Left renal cortex interstitium (tissue), 4 donors: ENCODE measurements at places on chromosomes 5 and 9. TPM values are rescaled to one million over a fixed set of nuclear protein-coding genes. Genes with fewer than 3 reads are reported as not detected.

DNA sequence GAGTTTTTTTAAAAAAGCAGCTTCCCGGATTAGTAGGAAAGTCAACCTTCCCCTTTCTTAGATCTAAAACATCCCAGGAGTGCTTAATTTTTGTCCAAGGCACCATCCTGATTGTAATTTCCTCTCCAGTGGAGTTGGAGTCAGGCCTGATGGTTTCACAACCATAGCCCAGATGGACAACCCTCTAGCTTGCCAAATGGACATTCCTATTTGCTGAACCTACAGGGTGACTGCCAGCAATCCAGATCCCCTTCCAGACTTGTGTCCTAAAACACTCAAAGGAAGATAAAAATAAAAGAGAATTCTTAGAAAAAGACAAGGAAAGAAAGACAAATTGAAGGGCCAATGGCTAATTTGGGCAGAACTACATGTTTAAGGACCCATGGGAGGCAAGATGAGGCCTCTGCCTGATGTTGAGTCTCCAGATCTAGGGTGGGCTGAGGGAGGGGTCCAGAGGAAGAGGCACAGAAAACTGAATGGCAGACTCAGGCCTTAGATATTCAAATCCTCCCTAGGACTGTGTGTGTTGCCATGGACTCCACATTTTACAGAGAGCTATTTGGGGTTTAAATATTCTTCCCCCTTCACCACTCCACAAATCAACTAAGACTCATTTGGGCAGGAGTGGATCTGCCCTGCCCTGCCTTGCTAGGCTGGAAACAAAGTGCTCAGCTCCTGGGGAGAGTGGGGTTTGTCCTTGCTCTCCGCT is 38.5 kb upstream of the SLC44A1 start:
- DNase-seq, result no peak

- DNase-seq, result peak; percentile 66
Measured at GRCh38 chr9:91423785-91424402, at the start of gene NFIL3. Gene NFIL3, minus strand, starts transcription at chr9:91423832. Its CDS starts 13,098 bp downstream, at chr9:91410734.

- no peak for DNase-seq
Measured at GRCh38 chr9:14281136-14281795, 32.7 kb downstream of the NFIB start.

GRCh38 chr5:179830818-179831468 is 10.2 kb downstream of the SQSTM1 start:
- DNase-seq, result no peak

The DNAH5 gene
- polyA plus RNA-seq, result 2.4 TPM

DNA sequence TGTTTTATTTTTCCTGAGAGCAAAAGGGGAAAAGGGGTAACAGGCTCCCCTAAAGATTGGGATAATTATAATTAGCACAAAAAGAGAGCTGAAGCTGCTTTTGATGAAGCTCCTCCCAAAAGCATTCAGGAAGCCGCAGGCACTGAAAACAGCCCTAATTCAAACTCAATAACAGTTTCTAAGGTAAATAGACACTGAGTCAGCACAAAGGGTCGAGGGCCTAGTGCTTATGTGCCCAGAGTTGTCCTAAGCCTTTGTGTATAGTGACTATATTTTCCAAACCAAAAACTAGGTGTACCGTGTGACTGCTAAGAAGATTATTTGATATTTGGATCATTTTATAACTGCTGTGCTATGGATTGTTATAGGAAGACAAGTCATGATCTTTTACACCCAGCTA is 67.7 kb downstream of the HMHB1 start:
- DNase-seq, result no peak

The TICAM2 gene
- polyA plus RNA-seq, result 4.3 TPM

DNA sequence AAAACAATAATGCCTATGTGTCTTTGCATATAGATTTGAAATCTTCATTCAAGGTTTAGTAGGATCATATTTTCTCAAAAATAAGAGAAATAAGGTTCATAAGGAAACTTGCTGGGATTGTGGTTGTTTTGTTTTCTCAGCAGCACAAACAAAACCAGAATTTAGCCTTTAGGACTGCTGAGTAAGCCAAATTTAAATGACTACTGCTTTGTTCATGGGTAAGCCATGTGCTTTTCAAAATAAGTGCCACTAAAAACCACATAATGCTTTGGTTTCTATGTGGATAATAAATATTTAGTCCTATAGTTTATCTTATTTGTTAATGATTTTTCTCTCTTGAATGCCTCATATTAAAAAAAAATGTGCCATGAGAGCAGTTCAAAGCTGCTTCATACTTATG is 38.8 kb downstream of the PTCD2 start:
- DNase-seq, result no peak
